Myocyte (in vitro differentiated cells): ENCODE measurements at places on chromosomes 13 and 19. TPM values are rescaled to one million over a fixed set of nuclear protein-coding genes. Genes with fewer than 3 reads are reported as not detected.
A peak's percentile ranks its signal among the peaks of the same experiment; 100 is the strongest.

GRCh38 chr13:20424949-20425348 is 100.7 kb downstream of the CRYL1 start:
- DNase-seq = no peak

DNA sequence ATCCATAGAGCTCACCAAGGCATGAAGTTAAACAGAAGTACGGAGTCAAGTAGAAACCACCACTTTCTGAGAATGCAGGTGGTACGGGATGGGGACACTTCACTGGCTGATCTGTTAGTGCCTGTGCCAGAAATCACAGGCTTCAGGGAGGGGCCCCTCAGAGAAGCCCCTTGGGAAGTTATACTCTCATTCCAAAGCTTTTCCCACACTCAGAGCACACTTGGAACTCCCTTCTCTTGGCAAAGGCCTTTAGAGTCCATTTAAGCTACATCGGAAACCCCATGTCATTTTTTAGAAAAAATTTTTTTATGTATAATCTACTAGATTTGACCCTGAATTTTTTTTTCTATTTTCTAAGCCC is 80.7 kb upstream of the WASF3 start:
- no peak for DNase-seq

DNA sequence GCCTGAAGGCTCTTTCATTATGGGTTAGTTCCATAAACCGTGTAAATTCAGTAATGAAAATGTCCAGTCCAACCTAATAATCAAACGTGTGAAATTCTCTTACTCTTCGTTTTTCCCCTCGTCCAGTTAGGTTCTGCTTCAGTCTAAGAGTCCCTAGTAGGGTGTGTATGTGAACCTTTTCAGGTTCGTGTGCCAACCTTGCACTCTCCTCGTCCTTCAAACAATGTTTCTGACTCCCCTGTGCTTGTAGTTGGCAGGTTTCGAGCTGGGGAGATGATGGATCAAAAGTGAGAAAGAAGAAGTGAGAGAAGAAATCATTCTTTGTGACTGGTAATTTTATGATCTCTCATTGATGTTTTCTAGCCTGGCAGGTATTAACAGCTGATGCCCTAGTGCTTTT is 366.1 kb downstream of the GPC5 start:
- DNase-seq = no peak

- DNase-seq = no peak
Observed at GRCh38 chr19:8377598-8377997, 12.6 kb upstream of the RAB11B start.

DNA sequence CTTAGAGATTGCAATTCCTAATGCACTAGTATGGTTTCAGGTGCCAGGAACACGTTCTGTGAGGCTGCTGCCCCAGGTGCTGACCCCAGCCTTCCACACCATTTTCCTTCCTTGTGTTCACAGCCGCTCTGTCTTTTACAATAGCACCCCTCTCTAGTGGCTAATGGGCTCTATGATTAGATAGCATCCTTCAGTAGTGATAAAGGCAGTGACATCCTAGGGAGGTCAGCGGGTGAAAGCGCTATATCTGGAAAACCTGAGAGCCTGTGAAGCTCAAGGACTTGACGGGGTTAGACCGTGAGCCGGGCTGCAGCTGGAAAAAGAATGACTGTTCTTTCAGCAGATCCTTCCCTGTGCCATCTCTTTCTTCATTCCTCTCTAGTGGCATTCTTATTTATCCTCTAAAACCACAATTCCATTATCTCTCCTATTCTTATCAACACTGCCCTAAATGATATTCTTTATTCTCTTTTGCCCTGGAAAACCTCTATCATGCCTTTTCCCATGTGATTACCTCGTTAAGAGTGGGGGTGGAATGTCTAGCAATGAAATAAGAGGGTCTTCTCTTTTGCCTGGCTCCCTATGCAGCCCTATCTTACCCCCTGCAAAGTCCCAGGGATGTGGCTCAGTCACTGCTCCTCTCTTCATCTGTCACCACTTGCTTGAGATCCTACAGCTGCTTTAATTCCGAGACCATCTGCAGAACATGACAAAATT is 21.8 kb downstream of the ALOX5AP start:
- no peak for DNase-seq

DNA sequence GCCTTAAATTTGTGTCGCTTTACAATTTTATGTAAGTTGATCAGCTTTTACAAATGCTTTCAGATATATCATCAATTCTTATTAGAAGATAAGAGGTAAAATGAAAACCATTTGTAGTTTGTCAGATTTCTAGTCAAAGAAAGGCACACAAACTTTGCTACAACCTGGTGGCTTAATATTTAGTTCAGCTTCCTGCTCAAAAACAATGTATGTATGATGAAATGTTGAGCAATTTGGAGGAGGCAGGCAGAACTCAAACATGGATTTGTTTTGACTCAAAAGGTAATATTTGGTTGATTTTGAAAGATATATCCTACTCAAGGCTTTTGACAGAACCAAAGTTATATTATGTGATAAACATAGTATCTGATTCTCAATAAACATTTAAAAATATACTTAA is 24.2 kb downstream of the NEK5 start:
- no peak for DNase-seq

GRCh38 chr19:17294051-17294891 is 9.0 kb downstream of the ABHD8 start:
- no peak for DNase-seq

GRCh38 chr13:77026255-77026860 is 601 bp downstream of the FBXL3 start:
- peak; percentile 83 for DNase-seq

- DNase-seq = no peak
Observed at GRCh38 chr13:110068176-110068473, 238.8 kb downstream of the COL4A1 start.

DNA sequence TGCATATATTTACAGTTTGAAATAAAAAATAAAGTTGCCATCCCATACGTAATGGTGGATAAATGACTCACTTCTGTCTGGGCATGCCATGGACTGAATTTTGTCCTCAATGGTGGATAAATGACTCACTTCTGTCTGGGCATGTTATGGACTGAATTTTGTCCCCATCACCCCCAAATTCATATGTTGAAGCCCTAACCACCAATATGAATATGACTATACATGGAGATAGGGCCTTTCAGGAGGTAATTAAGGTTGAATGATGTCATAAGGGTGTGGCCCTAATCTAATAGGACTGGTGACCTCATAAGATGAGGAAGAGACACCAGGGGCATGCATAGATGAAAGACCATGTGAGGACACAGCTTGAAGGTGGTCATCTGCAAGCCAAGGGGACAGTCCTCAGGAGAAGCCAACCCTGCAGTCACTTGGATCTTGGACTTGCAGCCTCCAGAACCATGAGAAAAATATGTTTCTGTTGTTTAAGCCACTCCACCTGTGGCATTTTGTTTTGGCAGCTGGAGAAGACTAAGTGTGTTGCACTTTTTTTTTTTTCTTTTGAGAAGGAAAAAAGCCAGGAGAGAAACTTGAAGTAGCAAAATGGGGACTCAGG is 41.8 kb downstream of the RFC3 start:
- DNase-seq = no peak

DNA sequence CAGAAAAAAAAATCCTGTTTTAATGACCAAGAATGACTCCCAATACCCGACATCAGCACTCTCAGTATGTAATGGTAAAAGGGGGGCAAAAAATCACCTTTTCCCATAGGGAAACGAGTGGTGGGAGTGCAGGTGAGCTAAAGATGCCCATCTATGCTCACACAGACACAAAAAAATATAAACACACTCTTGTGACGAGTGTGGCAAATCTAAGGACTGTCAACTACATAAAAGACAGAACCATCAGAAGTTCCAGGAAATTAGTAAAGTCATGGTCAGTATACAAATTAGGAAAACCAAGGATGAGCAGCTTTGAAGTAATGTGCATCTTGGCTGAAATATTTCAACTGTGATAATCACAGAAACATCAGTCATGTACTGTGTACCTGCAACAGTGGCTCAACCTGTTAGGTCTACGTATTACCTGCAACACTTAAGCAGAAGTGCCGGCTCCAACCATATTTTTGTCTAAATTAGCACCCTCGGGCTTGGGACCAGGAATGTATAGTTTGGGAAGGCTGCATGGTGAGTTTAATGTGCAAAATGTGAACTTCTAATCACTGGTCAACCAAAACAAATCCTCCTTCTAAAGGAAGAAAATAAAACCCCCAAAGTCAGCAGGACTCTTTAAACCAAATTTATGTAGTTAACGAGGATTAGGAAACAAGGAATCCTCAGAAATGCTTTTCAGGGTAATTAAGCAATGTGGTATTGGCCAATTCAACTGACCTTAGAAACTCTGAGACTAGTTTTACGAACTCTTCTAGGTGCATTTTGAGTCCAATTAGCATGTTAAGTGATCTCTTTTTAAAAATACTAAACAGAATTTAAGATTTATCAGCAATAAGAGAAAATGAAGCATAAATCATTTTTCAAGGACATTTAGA is 24.3 kb downstream of the ANKRD10 start:
- no peak for DNase-seq

The ZNF460 gene
- total RNA-seq = 59.7 and 69.2 TPM in 2 replicates

The TNFSF9 gene
- total RNA-seq = 1.7 and 7.2 TPM in 2 replicates

The CSNK1G2 gene
- 70.6 and 75.2 TPM in 2 replicates for total RNA-seq

The SIGLEC5 gene
- not detected in 2 replicates for total RNA-seq
